Activated naive CD8-positive, alpha-beta T cell treated with anti-CD3 and anti-CD28 coated beads, Interleukin-2, amount 10 ng/mL, durations not matched to agents 7 days and 5 days (primary cell): ENCODE measurements at places on chromosomes 4 and X. TPM values are rescaled to one million over a fixed set of nuclear protein-coding genes. Genes with fewer than 3 reads are reported as not detected.

The PPID gene
- 34.5 TPM for total RNA-seq

The TMEM31 gene
- total RNA-seq = not detected

The HTN1 gene
- not detected for total RNA-seq

The PSAPL1 gene
- not detected for total RNA-seq

The MAGEA2B gene
- total RNA-seq = not detected

DNA sequence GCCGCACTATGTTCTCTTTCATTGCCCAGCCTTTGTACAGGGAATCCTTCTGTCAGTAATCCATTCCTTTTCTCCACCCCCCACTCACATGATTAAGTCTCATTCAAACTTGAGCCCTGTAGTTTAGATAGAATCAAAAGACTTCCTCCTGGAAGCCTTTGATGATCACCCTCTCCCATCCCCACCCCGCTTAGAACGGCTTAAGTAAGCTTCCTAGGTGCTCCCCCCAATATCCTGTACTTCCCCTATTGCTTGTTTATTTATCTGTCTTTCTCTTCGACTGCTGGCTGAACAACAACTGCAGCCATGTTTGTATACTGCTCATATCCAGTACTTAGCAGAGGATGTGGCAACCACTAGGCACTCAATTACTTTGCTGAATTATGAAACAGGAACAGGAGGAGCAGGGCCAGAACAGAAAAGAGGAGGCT is 38.5 kb upstream of the GPC3 start:
- DNase-seq = no peak

GRCh38 chr4:929096-929765 is 2.9 kb downstream of the GAK start:
- DNase-seq = no peak

DNA sequence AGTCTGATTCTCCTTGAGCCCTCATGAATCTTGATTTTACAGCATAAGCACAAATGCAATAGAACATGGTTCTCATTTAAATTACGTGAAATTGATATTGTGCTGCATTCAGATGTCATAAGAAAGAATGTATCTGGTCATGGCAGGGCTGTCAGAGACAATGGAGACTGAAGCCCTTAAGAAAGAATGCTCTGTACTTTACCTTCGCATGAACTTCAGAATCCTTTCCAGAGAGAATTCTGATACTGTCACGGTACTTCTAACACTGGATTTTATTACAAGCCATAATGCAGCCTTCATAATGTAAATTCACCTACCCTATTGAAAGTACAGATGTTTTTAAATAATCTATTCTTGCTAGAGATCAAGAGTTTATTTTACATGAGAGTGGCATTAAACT is 677.9 kb upstream of the ADGRL3 start:
- DNase-seq = no peak

- no peak for DNase-seq
Measured at GRCh38 chrX:96721354-96721753, 36.7 kb downstream of the DIAPH2 start.

GRCh38 chrX:139194571-139195280 is 335.8 kb upstream of the F9 start:
- DNase-seq = no peak

- no peak for DNase-seq
Measured at GRCh38 chr4:179465131-179465797, 2023.0 kb upstream of the AGA start.

DNA sequence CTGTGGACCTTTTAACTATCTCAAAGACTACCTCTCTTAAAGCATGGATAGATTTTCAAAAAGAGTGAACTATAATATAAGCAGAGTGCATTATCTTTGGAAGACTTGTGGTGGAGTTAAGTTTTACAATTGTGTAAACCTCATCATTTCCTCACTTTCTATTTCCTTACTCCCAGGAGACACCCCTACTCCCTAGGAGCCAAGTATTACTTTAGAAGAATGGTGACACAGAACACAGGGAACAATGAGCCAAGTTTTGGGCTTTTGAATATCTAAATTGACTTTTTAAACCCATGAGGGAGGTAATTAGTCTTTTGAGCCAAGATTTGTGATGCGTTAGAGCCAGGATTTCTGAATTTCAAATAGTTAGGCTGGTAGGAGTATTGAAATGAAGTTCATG is 78.9 kb upstream of the UNC5C start:
- no peak for DNase-seq
